ENCODE measurements at places on chromosomes 16 and 17.

DNA sequence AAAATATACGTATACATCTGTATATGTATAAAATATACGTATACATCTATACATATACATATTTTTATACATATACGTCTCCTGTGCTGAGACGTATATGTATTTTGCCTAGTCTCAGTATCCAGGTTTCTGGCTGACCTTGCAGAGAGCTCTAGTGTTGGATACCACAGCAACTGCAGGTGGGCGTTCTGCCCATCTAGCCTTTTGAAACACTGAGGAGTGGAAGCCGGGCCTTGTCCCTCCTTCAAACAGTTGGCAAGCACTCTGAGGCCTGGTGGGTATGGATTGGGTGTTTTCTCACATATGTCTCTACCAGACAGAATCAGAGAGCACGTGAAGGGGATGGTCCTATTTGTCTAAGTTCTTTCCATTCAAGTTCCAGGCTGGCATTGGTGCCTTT lies 39.4 kb upstream of the MRC2 start:
- DNase-seq: no peak

DNA sequence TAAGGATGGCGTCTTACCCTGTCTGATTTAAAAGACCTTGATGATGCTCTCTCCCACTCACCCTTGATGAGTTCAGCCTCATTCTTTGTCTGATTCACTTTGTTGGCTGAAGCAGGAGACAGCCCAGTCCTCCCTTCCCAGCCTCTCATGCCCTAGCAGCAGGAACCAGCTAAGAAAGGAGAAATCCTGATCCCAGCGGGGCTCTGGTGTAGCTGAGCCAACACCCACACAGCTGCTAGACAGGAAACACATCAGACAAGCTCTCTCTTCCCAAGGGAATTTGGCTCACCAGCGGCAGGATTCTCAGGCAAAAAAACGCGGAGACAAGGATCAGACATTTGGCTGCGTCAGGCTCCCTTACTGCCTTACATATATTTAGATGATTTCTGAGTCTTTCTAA lies 211.5 kb downstream of the CDH11 start:
- DNase-seq: no peak

- DNase-seq: no peak
Measured at GRCh38 chr16:20673071-20673806, 24.2 kb downstream of the ACSM1 start.

DNA sequence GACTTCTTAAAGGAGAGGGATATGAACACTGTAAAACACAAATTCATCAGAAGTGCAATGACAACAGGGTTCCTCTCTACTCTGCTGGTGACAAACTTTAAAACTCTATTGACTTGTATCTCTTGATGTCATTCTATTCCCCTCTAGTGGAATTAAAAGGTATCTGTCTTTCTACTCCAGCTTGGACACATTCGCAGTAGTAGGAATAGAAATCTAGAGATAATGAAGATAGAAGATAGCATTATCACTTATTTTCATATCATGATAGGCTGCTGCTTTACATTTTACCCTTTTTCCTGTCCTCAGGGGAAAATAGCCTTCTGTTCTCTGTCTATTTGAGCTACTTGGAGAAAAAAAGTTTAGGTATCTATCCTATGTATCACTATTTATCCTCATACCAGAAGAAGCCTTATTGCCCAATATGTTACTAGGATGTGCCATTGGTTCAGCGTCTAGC lies 209.6 kb upstream of the CACNG5 start:
- no peak for DNase-seq

GRCh38 chr17:72266112-72266775 lies 145.4 kb downstream of the SOX9 start:
- DNase-seq: no peak

DNA sequence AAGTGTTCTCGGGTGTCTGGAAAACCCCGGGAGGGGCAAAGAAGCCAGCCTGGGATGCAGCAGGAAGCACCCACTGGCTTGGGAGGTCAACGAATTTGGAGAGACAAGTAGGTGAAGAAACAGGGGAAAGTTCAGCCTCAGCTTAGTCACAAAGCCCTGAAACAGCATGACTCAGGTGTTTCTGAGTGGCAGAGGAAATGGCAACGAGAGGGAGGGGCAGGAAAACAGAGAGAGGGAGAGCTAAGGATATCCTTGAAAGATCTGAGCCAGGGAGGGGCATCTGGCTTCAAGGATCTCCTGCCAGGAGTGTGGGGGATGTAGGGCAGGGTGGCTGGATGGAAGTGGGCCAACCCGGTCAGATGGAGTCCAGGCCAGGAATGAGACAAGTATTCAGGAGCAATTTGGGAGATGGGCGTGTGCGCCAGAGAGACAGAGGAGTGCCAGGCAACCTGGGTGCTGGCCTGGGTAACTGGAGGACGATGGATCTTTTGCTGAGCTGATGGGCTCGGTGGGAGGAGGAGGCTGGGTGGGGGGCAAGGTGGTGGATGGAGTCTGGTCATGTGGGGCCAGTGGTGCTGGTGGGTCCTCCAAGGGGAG lies 27.2 kb downstream of the ABCC3 start:
- no peak for DNase-seq

GRCh38 chr17:68603027-68603426 lies 1.9 kb upstream of the FAM20A start:
- DNase-seq: no peak

All from activated CD8-positive, alpha-beta memory T cell treated with anti-CD3 and anti-CD28 coated beads for 24 hours (primary cell).